ENCODE measurements at places on chromosomes 11 and 22. TPM values are rescaled to one million over a fixed set of nuclear protein-coding genes. Genes with fewer than 3 reads are reported as not detected.

Gene SLC29A2
- total RNA-seq: 6.0 TPM

Gene MS4A6A
- total RNA-seq: not detected

Gene MMP13
- total RNA-seq: 0.24 TPM

Gene ZNF214
- total RNA-seq: 1.3 TPM

Gene PAX6
- not detected for total RNA-seq

Gene PGA5
- not detected for total RNA-seq

Gene BRD1
- 22.0 TPM for total RNA-seq

Gene KLHL35
- total RNA-seq: 3.3 TPM

Gene OR9G1
- not detected for total RNA-seq

Gene MUC5AC
- total RNA-seq: under 0.01 TPM

Gene SAA2
- not detected for total RNA-seq

Gene APOL5
- not detected for total RNA-seq

Gene TRIM21
- 8.2 TPM for total RNA-seq

Gene TESMIN
- total RNA-seq: 4.0 TPM

Gene THOC5
- total RNA-seq: 126 TPM

Gene PATE2
- total RNA-seq: not detected

Gene BTG4
- total RNA-seq: not detected

Data from A375 (cell line).